Astrocyte of the hippocampus (primary cell): ENCODE measurements at places on chromosomes 11 and 22.

DNA sequence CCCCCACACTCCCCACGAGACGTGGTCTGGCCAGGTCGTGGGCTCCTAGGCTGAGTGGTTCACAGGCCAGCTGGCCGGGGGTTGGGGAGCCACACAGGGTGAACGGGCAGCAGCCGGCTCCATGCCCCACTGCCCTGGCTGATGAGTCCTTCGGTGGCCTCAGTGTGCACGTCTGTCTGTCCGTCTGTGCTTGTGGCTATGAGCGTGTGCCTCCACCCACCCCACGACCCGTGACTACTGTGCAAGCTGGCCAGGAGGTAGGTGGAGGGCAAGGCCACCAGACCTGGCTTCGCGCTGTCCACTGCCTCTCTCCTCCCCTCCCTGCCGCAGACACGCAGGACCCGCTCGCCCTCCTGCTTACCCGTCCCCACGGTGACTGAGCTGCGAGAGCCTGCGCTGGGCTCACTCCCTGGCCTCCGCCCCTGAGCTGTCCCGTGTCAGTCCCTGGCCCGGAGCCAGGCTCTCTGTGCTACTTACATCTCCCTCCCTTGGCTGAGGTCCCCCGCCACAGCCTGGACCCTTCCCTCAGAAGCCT lies 14.1 kb downstream of the CSDC2 start:
- no peak for DNase-seq

DNA sequence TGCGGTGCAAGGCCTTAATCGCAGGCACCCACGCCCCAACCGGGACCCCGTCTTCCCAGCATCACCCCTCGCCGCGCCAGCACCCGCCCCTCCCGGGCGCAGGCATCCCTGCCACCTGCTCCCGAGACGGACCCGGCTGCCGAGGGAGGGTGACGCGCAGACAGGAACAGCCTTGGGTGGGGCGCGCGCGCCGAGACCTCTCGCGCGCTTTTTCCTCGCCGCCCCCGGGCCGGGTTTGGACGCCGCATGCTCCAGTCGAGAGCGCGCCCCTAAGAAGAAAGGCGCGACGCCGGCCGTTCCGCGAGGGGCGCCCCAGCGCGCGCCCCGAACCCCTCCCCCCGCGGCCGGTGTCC lies 504 bp downstream of the CFL1 start:
- DNase-seq: no peak

GRCh38 chr11:75615751-75616150 lies 53.1 kb downstream of the MAP6 start:
- no peak for DNase-seq

- no peak for DNase-seq
Measured at GRCh38 chr11:76889411-76889975, 28.8 kb downstream of the ACER3 start.

- DNase-seq: no peak
Measured at GRCh38 chr22:27267145-27267544, 534.4 kb downstream of the MN1 start.

- DNase-seq: no peak
Measured at GRCh38 chr11:93274851-93275250, 55.7 kb upstream of the DEUP1 start.

- DNase-seq: peak; percentile 85
Measured at GRCh38 chr11:118171269-118172062, 5.0 kb downstream of the SCN2B start.

DNA sequence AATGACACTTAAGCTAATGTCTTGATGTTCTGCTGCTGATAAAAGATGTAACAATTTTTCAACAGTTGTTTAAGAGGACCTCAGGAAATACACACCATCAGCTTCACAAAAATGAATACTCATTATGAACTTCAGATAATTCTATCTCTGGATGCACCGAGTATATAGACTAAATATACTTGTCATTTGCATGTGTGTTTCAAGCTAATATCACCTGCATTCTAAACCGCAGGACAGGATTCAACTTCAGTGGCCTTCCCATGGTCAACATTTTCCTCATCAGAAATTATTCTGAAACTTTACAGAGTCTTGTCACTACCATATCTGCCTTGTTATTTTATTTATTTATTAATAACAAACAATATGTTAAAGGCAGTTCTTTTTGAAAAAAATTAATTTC lies 717.0 kb upstream of the CCDC179 start:
- no peak for DNase-seq

- peak; percentile 29 for DNase-seq
Measured at GRCh38 chr11:92595052-92595451, 370.4 kb downstream of the FAT3 start.

GRCh38 chr11:88507771-88508417 lies 170.4 kb upstream of the CTSC start:
- DNase-seq: no peak

GRCh38 chr22:36280379-36280778 lies 27.4 kb downstream of the APOL1 start:
- DNase-seq: no peak

- no peak for DNase-seq
Measured at GRCh38 chr11:59223177-59223576, 10.4 kb upstream of the MPEG1 start.

DNA sequence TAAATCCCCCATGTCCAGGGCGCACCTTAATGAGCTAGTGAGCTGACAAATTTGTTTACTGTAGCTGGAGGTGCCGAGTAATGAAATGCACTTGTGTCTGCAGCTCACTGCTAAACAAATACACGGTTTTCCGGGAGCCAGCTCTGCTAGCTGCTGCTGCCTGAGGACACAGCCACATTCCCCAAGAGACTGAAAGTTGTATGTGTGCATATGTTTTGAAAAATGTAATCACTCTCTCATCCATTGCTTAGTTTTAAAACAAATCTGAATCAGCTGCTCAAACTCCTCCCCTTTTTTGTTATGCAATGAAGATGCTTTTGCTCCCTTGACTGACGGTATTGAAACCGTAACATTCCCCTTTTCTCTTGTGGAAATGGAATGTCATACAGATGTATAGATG lies 62.4 kb upstream of the NNMT start:
- DNase-seq: peak; percentile 23

DNA sequence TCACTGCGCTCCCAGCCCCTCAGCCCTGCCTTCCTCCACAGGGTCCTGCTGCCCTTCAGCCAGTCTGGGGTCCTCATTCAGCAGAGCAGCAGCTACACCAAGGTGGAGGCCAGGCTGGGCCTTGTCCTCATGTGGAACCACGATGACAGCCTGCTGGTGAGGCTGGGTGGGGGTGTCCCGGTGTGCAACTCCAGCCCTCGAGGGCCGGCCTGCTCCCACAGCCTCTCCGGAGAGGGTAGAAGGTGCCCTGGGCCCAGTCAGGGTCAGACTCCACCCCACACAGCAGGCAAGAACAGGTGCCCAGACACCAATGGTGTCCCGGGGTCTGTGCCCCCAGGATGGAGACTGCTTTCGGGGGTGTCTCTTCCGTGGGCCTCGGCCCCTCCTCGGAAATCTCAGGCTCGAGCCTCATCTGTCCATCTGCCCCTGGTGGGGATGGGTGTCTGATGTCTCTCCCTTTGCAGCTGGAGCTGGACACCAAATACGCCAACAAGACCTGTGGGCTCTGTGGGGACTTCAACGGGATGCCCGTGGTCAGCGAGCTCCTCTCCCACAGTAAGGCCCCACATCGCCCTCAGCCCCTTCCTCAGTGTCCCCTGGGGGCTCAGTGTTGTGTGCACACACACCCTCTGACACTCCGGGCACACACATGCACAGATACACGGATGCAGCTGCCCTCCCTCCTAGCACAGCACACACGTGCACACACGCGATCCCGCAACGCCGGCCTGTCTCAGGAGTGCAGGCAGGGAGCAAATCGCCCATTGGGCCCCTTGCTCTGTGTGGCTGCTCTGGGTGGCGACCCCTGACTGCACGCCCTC lies 4.9 kb downstream of the MUC5AC start:
- no peak for DNase-seq

- DNase-seq: no peak
Measured at GRCh38 chr22:50711446-50712340, 26.3 kb upstream of the ACR start.

GRCh38 chr11:74288911-74289310 lies 22.5 kb downstream of the P4HA3 start:
- DNase-seq: no peak

- DNase-seq: no peak
Measured at GRCh38 chr11:64229090-64229743, 1.1 kb upstream of the DNAJC4 start.

- no peak for DNase-seq
Measured at GRCh38 chr11:95267601-95268213, 36.7 kb upstream of the SESN3 start.

- DNase-seq: peak; percentile 73
Measured at GRCh38 chr22:50498322-50498890, 9.1 kb downstream of the LMF2 start.

GRCh38 chr11:80519596-80520506 lies 1079.0 kb upstream of the TENM4 start:
- peak; percentile 15 for DNase-seq

DNA sequence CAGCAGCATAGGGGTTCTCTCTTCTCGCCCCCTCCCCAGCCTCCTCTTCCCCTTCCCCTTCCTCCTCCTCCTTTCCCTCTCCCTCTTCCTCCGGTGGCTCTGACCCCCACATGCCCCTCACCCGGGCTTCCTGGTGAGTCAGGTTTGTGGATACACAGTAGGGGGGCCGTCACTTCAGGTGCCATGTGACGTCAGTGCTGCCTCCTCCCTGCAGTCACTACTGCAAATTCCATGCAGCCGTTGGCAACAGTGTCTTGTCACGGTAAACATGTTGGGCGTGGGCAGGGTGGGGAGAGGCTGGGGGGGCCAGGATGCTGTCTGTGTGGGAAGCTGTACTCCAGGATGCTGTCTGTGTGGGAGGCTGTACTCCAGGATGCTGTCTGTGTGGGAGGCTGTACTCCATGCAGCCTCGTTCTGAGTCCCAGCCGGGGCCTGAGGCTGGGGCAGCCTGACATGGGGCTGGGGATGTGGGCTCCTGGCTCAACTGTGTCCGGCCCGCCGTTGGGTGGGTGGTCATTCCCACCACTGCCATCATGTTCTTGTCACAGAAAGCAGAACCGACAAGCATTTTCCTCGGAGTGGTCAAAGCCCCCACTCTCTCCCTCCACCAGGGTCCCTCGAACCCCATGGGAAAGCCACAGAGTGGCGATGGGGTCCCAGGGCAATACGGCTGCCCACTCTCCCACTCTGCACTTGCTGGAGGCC lies 2.4 kb upstream of the MUC2 start:
- peak; percentile 68 for DNase-seq

DNA sequence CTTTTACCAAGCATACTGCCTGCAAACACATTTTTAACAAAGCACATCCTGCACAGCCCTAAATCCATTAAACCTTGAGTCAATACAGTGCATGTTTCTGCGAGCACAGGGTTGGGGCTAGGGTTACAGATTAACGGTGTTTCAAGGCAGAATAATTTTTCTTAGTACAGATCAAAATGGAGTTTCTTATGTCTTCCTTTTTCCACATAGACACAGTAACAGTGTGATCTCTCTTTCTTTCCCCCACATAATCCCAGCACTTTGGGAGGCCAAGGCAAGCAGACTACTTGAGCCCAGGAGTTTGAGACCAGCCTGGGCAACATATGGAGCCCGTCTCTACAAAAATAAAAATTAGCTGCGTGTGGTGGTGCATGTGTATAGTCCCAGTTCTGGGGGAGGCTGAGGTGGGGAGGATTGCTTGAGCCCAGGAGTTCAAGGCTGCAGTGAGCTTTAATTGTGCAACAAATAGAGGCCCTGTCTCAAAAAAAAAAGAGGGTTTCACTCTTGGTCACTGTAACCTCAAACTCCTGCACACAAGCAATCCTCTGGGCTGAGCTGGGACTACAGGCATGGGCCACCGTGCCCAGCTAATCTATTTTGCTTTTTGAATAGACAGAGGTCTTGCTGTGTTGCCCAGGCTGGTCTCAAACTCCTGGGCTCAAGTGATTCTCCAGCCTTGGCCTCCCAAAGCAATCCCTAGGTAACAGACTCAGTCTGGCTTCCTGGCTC lies 19.7 kb upstream of the SLC3A2 start:
- DNase-seq: no peak

DNA sequence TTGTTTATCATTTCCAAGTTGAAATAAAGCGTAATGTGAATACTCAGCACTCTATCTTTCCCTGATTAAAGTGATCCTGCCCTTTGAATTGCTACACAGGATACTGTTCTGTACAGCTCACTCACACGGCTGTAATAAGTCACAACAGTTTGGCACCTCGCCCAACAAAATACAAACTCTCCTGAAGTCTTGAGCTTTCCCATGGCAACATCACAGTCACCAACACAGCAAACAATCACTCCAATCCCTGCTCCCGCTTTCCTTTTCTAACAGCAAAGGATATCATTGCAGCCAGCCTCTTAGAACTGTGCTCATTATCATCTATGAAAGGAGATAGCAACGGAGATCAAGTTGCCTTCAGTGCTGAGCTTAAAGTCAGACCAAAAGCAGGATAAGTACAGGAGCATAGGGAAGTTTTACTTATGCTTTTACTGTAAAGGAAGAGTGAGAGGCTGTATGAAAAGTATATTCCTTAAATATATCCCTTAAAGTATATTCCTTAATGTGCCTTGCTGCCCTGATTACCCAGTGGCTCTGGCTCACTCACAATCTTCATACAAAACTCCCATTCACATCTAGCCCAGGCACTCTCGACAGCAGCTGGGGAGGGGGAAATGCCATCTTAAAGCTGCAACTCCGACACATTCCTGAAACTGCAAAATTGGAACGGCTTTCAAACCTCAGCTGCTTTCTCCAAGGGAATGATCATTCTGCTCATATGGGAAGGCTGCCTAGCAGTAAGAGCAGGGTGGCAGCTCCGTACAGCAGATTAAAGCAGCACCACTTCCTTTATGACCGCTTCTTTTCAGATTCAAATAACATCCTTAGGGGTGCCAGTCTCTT lies 35.8 kb downstream of the MAML2 start:
- DNase-seq: peak; percentile 99
